NCI-H226 (cell line): ENCODE measurements at places on chromosomes 6 and 20.

GRCh38 chr6:150391890-150392289, 23.1 kb downstream of the IYD start:
- DNase-seq: peak; percentile 51

GRCh38 chr6:125732398-125732797, 17.0 kb upstream of the HEY2 start:
- DNase-seq: no peak

- no peak for DNase-seq
Measured at GRCh38 chr20:62980970-62981369, 25.8 kb downstream of the BHLHE23 start.

DNA sequence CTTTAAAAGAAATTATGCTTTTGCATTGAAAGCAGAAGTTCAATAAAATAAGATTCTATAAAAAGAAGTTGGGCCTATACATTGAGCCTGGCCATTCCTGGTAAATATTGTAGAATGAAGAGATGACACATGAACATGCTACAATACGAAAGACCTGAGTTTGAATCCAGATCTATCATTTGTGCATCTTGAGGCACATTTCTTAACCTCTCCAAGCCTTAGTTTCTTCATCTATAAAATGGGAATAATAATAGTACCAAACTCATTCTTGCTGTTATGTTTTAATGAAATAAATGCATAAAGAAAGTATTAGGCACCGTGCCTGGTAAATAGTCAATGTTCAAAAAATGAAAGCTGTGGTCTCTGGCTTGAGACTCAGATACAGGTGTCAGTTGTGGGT, 76.9 kb upstream of the PHACTR2 start:
- DNase-seq: no peak

- DNase-seq: no peak
Measured at GRCh38 chr6:160678230-160678629, 14.2 kb upstream of the LPA start.

DNA sequence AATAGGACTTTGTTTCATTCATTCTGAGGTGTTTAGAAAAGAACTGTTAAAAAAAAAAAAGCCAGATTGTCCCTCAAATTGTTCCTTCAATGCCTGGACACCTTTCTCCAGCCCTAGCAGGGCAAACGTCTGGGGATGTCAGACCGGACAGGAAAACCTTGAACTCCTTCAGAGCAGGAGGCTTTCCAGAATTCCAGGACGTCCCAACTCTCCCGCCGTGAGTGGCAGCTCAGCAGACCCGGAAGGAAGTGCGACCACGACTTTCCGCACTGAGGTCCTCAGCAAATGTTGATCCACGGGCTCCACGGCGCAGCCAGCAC, 139.1 kb downstream of the DLL1 start:
- no peak for DNase-seq

- no peak for DNase-seq
Measured at GRCh38 chr6:43293698-43294097, 4.4 kb upstream of the SLC22A7 start.

DNA sequence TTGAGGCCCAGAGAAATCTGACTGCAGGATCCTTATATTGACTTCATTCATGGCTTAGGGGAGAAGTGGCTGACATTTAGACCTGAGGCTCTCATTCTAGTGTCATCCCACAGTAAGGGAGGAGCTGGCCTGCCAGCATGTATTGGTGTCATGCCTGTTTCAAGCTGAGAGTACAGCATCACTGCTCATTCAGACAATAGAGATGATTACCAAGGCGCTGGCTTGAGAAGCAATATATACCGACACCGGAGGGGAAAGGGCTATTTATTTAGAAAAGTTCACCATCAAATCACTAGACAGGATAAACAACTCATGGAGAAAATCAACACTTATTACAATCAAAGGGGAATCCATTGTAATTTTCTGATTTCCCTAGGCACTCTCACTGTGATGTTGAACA, 84.4 kb upstream of the HDAC2 start:
- DNase-seq: no peak

DNA sequence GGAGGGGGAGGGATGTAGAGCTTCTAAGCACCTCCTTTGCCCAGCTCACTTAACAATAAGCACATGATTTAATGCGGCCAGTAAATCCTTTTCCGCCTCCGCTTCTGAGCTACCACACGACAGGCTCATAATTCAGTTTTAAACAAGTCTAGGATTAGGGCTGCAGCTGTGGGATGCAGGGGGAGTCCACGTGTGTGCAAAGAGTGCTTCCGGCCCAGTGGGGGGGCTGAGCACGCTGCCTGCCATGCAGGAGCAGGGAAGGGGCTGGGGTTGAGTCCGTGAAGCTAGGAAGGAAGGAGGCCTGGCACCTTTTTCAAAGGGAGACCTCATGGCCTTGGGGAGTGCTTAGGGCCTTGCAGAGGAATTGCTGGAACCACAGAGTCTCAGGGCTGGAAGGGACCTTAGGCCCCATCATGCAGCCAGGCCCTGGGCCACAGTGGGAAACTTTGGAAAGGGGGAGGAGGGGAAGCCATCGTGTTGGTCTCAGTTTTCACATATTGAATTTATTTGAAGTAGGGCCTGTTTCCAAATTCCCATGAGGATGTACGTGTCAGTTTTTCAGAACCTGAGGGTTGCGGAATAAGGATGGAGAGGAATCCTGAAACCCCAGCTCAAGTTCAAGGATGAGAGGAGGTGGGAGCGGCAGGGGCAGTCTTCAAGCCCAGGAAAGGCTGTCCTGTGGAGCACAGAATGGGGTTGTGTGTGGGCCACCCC, 96.1 kb downstream of the VEGFA start:
- no peak for DNase-seq

DNA sequence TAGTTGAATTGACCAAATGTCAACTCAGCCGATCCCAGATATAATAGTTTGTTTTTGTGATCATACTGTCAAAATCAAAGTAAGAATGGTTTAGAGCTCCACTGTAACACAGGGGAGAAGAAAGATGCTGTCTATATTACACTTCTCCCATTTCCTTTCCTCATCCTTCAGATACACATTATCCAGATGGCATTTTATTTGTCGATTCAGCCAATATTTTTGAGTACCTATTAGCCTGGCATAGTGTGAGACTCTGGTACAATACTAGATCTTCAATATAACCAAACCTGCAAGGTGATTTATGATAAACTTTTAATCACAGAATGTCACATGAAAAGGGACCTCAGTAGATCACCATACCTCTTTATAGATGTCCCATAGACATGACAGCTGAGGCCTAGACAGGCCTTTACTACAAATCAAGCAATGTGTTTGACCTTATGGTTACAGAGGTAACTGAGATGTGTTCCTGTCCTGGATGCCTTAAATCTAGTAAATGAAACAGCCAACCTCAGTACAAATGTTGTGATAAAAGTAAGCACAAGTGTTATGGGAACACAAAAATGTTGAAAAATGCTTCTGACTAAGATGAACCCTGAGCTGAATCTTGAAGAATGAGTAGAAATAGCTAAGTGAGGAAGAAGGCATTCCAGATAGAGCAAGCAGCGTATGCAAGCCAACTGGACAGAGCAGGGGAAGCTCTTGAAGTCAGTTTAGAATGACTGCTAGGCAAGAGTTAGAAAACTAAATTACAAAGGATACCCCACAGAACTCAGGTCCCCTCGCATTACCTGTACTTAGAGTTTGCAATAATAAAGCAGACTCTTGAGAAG, 1.9 kb downstream of the FBXO9 start:
- DNase-seq: no peak
